ENCODE measurements at places on chromosomes 7 and 10.

- DNase-seq: no peak
Measured at GRCh38 chr7:98280296-98280695, 1.2 kb upstream of the BRI3 start.

DNA sequence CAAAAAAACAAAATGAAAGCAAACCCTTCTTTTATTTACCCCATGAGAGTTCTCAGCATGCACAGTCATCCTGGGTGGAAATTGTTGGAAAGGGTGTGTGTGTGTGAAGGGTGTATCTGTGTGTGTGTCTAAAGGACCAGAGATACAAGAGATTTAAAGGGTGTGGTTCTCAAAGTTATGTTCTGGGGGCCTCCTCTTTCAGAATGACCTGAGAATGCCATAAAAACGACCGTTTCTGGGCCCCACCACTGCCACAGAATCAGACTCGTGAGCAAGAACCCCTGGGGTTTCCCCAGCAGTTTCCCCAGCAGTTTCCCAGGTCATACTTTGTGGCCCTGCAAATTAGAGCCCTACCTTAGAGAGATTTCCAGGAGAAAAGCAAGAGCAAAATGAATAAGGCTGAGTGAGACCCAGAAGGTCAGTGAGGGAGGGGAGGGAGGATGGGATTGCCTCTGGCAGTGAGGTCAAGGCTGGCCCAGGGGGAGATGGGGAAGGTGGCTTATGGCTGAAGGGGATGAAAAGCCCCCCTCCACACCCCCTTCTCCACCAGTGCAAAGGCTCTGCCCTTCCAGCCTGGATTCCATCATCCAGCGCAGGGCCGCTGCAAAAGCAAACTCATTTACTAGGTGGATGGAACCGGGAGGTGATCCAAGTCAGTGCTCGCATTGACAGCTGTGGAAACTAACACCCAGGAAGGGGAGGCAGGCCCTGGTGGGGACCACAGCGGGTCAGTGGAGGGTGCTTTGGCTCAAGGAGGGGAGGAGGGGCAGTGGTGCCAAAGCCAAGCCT lies 10.2 kb downstream of the PYROXD2 start:
- DNase-seq: no peak

DNA sequence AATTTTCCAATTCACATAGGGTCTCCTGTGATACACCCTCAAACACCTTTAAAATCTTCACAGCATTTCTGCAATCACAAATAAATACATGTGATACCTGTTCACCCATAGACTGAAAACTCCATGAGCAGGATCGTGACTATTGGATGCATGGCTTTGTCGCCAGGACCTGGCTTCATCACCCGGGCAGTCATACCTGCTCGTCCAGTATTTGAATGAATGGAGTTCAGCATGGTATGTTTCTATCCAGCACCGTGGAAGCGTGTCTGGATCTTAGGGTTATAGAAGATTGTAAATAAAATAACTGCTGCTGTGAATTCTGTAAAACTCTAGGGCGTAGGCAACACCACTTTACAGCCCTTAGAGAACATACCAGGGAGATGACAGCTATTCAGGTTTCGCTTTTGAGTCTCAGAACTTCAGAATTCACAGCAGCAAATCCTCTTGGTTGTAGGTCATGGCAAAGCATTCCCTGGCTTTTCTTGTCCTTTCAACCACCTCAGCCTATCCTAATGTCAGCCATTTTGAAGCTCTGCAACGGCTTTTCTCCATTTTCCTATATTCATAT lies 47.4 kb upstream of the USP6NL start:
- DNase-seq: no peak

- no peak for DNase-seq
Measured at GRCh38 chr10:123141791-123142700, 5.9 kb upstream of the HMX2 start.

- DNase-seq: no peak
Measured at GRCh38 chr10:14262836-14263425, 67.8 kb downstream of the FRMD4A start.

GRCh38 chr10:59575269-59575668 lies 134.4 kb downstream of the SLC16A9 start:
- DNase-seq: no peak

GRCh38 chr10:23408330-23408976 lies 30.4 kb upstream of the OTUD1 start:
- DNase-seq: no peak

DNA sequence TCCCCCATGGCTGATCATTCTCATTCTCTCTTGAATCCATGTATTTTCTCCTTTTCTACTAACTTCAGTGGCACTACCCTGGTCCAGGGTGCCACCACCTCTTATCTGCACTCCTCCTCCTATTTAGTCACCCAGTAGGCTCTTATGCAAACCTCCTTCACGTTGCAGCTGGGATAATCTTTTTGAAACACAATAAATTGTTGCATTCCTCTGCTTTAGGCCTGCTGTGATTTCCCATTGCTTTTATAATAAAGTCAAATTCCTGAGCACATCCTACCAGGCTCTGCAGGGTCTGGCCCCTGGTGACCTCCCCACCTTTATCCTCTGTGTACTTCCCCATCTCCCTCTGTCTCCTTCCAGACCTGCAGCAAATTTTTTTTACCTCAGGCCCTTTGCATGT lies 112.7 kb upstream of the KIAA1217 start:
- DNase-seq: no peak

- DNase-seq: no peak
Measured at GRCh38 chr7:2643386-2644219, 11.8 kb downstream of the TTYH3 start.

- no peak for DNase-seq
Measured at GRCh38 chr7:18893156-18893555, 224.3 kb downstream of the TWIST1 start.

GRCh38 chr7:41033500-41033899 lies 669.4 kb downstream of the INHBA start:
- DNase-seq: no peak

DNA sequence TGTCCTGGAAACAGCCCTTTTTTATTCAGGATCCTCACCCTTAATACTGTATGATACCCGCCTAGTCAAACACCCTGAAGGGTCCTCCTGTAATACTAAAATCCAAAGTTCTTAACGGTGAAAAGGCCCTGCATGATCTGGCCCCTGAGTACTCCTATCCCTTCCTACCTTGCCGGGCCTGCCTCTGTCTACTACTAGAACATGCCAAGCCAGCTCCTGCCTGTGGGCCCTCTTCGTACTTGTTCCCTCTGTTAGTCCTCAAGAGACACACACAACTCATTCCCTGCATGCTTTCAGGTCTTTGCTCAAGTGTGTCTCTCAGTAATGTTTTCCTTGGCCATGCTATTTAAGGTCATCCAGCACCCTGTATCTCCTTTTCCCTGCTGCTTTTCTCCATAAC lies 5.0 kb upstream of the WAPL start:
- no peak for DNase-seq

Measured in kidney glomerular epithelial cell (primary cell).